ENCODE measurements at places on chromosomes 3 and 15.

- no peak for DNase-seq
Measured at GRCh38 chr15:74384881-74385643, 17.6 kb upstream of the CYP11A1 start.

- no peak for DNase-seq
Measured at GRCh38 chr3:46215810-46216414, 7.8 kb upstream of the CCR1 start.

- DNase-seq, result no peak
Measured at GRCh38 chr3:156259896-156260295, 139.5 kb downstream of the KCNAB1 start.

GRCh38 chr3:145820170-145820569 lies 340.8 kb downstream of the PLOD2 start:
- no peak for DNase-seq

GRCh38 chr15:67865331-67865730 lies 25.5 kb upstream of the RNU6-1 start:
- DNase-seq, result no peak

GRCh38 chr3:146159616-146160320 lies 1.2 kb downstream of the PLOD2 start:
- no peak for DNase-seq

GRCh38 chr15:101498717-101499480 lies 9.4 kb upstream of the PCSK6 start:
- no peak for DNase-seq

GRCh38 chr3:98556164-98557130 lies 24.7 kb downstream of the GPR15 start:
- no peak for DNase-seq

DNA sequence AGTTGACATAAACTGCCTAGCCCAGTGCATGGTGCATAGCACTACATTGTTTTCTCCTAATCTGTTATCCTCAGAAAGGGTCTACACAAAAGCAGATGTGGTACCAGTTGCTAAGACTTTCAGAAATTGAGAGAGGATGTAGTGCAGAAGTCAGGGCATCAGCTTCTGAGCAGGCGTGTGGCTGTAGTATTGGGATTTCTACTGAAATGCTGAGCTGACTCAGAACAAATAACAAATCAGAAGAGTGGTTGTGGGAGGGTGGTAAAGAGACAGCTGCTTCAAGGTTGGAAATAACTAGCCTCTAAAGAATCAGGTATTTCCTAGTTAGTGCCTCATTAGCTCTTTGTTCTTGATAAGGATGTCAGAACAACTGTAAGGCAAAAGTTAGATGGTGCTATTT lies 161.3 kb downstream of the AKAP13 start:
- no peak for DNase-seq

GRCh38 chr3:110995461-110996231 lies 76.0 kb upstream of the NECTIN3 start:
- no peak for DNase-seq

GRCh38 chr3:43309372-43310305 lies 23.3 kb downstream of the SNRK start:
- no peak for DNase-seq

- DNase-seq, result no peak
Measured at GRCh38 chr15:80750575-80750974, 28.6 kb upstream of the CEMIP start.

GRCh38 chr3:177679568-177680471 lies 482.5 kb upstream of the TBL1XR1 start:
- peak; percentile 12 for DNase-seq

DNA sequence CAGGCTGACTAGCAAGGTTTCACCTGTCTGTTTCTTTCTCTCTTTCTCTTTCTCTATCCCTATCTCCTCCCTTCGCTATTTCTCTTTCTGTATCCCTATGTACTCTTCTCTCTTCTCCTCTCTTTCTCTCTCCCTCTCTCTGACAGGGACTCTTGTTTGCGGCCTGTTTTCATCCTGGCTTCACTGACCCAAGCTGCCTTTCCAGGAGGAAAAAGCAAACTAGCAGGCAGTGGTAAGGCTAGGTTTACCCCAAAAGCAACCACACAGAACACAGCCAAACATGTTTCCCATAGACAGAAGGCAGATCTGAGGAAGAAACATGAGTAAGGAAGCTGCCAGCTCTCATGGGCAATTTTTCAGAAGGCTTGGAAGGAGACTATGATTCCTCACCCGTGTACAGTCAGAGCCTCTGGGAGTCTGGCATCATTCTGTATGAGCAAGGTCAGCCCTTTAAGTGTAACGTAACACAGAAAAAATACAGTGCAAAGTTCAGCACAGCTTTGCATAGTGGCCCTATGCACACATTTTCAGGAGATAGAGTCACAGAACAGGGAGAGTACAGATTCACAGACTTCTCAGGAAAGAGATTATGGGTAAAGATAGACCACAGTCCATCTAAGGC lies 61.0 kb downstream of the OCA2 start:
- no peak for DNase-seq

- DNase-seq, result no peak
Measured at GRCh38 chr15:65245096-65245856, 34.0 kb upstream of the CILP start.

- no peak for DNase-seq
Measured at GRCh38 chr3:55584716-55585368, 97.7 kb upstream of the WNT5A start.

GRCh38 chr15:70212286-70212962 lies 114.7 kb upstream of the TLE3 start:
- no peak for DNase-seq

GRCh38 chr15:53247041-53247708 lies 457.0 kb upstream of the ONECUT1 start:
- no peak for DNase-seq

DNA sequence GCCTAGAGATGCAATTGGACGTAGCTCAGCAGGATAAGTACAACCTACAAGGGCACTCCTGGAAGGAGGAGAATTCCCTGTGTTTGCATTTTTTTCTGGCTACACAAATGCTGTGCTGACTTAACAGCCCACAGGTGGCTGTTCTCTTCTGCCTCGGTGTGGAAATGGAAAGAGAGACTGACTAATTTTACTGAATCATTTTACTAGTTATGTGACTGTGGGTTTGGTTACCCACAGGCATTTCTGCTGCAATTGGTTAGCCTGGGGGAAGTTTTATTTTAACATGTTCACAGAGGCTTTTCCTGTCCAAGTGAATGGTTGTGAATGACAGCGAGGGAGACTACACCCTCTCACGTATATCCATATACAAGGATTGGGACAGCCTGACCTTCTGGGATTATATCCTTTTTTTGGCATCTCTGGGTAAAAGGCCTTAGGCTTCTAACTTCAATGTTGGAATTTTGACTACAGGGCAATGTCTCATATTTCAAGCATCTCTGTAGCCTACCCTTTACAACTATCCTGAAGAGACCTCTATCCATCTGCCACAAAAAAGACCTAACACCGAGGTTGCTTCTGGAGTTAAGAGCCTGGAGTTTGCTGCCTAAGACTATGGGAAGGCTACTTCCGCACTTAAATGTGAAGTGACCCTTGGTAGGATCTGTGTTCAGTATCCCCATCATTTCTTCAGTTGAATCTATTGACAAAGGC lies 67.2 kb upstream of the TP63 start:
- DNase-seq, result no peak

DNA sequence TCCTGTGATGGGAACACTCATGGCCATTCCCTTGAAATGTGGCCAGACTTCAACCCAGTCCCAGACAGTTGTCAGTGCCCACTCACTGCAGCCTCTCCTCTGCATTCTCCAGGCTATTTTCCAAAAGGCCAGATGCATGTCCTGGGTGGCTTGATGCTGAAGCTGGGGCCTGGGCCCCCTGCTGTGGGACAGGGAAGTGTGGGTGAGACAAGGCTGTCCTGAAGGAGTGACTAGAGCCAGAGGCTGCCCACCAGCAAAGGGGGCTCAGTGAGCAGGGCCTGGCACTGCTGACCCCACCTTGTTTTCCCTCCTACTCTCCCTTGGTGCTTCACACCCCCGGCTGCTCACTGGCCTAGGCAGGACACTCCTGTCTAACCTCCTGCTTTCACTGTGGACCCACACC lies 11.9 kb downstream of the CISH start:
- DNase-seq, result no peak

DNA sequence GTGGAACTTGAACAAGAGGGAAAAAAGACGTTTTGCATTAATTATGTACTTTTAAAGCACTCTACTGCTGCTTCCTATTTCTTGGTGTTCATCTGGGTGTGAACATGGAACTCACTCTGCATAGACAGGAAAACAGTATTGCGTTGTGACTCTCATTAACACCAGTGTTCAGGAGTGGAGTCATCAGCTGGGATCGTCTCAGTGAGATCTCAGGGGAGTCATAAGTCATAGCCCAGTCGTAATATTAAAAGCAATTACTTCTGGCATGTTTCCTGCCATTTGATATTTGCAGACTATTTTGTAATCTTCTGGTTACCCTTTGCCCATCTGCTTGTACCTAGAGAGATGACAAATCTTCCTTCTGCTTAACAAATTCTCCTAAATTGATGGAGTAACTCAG lies 462.0 kb upstream of the ATP11B start:
- DNase-seq, result no peak

DNA sequence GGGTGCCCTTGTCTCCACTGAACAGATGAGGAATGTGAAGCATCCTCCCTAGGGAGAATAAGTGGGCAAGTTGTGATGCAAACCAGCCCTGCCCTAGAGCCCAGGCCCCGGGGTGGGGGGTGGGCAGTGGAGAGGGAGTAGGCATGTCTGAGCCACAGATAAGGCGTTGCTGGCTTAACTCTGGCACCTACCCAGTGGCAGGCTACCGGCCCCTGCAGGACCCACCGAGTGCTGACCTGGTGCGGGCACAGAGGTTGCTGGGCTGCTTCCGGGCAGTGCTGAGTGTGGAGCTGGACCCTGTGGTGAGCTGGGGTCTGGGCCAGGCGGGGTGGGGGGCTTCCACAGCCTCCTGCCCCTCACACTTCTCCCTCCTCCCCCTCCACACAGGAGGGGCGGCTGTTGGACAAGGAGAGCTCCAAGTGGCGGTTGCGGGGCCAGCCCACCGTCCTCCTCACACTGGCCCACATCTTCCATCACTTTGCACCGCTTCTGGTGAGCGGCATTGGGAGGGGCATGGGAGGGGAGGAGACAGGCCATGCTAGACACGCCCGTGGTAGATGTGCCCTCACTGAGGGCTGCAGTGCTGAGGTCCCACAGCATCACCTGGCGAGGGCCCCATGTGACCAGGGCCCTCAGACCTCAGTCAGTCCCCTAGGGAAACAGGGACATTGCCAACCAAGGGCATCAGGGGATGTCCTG lies 10.1 kb downstream of the RNF123 start:
- no peak for DNase-seq

GRCh38 chr3:174488527-174488926 lies 370.6 kb upstream of the NAALADL2 start:
- DNase-seq, result peak; percentile 51

DNA sequence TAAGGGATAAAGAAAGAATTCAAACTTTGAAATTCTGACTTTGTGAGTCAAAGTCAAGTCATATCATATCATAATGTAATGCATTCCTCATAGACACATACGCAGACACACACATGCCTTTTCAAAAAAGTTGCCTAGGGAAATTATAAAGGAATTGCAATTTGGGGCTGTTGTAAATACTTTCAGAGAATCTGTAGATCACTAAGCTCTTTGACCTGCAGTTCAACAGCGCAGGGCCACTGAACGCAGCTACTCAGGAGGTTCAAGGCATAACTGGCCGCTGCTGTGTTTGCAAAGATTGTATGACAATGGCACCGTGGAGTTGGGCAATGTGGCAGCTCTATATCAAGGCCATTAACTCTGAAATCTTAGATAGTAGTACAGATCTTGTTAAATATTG lies 188.4 kb upstream of the THRB start:
- no peak for DNase-seq

DNA sequence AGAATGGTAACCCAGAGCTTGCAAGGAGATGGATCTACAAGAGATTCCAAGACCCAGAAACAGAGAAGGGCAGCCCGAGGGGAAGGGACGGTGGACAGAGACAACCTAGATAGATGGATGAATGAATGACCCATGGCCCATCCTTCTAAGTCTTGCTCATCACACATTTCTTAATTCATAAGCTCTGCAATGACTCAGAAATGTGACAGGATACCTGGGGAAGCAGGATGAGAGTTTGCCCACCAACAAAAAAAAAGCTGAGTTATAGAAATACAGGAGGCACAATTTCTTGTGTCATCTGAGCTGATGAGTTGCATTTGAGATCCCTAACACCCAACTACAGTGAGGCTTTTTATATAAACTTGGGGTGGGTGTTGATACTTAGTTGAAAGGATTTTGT lies 76.6 kb downstream of the CNTN3 start:
- DNase-seq, result no peak

DNA sequence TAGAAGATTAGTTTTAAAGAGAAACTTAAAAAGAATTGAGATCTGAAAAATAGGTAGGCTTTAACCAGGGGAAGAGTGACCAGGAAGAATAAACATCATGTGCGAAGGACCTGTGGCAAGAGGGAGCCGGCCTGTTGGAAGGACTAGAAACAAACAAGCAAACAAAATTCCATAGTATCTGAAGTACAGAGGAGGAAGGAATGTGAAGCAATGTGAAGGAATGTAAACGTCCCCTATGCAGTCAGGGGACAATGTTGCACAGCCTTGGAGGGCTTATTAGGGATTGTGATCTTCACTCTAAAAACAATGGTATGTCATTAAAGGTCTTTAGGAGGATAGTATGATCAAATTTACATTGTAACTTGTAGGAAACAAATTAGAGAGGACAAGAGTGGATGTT lies 84.4 kb upstream of the PLCL2 start:
- DNase-seq, result no peak

DNA sequence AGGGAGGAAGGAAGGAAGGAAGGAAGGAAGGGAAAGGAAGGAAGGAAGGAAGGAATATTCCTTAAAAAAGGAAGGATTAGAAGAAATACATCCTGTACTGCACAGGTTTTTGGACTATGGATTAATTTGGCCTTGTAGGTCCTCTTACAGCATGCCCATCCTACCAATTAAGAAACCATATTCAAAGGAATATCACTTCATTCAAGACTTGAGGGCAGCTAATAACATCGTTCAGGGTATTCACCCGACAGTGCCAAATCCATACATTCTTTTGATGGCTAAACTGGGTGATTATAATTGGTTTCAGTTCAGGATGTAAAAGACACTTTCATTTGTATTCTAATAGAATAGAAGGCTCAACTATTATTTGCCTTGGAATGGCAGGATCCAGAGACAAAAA lies 410.3 kb downstream of the PLOD2 start:
- no peak for DNase-seq

DNA sequence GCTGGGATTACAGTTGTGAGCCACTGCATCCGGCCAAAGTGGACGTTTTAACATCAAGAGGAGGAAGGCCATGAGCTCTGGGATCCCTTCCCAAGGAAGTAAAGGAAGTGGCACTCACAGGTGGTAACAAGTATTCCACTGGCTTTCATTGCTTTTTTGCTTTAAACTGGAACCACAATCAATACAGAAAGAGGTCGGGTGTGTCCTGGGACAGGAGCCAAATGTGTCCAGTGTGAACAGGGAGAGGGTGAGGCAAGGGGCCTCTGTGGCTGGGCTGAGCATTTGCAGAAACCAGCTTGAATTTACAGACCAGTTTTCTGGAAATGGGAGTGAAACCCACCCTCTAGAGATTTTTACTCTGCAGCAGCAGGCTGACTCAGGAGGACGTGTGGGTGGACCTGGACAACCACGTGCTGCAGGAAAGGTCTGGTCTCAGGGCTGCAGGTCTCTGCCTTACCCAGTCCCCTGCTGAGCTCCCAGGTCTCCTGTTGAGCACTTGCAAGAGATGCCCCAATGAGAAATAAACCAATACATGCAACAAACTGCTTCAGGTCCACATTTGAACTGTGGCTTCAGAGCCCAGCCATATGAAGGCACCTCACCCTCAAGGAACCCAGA lies 42.8 kb upstream of the TMEM115 start:
- DNase-seq, result no peak
